ENCODE measurements at places on chromosomes 6 and 20.
A peak's percentile ranks its signal among the peaks of the same experiment; 100 is the strongest.

DNA sequence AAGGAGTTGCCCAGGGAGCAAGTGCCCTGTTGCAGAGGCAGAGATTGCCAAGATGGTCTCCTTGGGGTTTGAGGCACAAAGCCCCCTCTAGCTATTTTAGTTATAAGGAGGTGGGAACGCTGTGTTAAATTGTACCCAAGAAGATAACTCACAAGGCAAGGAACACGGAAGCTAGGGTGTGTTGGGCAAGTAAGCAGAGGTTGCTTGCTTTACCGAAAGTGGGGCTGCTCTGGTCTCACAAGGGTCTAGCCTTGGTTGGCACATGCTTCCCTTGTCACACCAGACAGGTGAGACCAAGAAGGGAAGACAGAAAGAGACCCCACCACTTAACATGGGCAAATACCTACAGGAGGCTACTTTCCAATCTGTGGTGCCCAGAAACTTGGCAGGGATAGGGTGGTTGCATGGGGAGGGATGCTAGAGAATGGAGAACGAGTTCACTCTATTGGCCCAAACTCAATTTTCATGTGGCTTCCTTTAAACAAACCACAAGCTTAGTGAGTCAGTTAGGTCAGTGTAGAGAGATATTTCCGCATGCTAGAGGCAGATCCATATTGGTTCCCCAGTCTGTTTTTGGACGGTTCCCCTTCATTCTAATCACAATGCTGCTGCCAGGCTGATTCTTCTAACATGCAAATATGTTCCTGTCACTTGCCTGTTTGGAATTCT lies 42.4 kb downstream of the PLAGL1 start:
- DNase-seq: no peak

GRCh38 chr20:34817801-34818200 lies 7.7 kb downstream of the NCOA6 start:
- no peak for DNase-seq

GRCh38 chr6:152696522-152696921 lies 1.2 kb upstream of the MYCT1 start:
- DNase-seq: peak; percentile 41

DNA sequence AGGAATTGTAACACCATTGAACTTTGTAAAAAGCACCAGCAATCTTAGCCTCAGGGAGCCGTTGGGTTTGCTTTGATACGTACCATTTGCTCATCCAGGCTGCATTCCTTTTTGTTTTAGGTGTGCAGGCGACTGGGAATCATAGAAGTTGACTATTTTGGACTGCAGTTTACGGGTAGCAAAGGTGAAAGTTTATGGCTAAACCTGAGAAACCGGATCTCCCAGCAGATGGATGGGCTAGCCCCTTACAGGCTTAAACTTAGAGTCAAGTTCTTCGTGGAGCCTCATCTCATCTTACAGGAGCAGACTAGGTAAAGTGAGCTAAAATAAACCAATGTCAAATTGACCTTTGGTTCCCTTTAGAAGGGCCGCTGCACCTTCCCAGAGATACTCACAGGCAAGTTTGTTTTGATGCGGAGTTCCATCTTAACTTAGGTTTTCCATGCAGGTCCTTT lies 1.6 kb downstream of the MYLIP start:
- no peak for DNase-seq

GRCh38 chr20:33437141-33437911 lies 6.2 kb downstream of the SNTA1 start:
- no peak for DNase-seq

- no peak for DNase-seq
These were observed 228.4 kb downstream of the LRFN2 start for GRCh38 chr6:40358473-40359460.

GRCh38 chr6:155521719-155522118 lies 66.1 kb upstream of the NOX3 start:
- no peak for DNase-seq

DNA sequence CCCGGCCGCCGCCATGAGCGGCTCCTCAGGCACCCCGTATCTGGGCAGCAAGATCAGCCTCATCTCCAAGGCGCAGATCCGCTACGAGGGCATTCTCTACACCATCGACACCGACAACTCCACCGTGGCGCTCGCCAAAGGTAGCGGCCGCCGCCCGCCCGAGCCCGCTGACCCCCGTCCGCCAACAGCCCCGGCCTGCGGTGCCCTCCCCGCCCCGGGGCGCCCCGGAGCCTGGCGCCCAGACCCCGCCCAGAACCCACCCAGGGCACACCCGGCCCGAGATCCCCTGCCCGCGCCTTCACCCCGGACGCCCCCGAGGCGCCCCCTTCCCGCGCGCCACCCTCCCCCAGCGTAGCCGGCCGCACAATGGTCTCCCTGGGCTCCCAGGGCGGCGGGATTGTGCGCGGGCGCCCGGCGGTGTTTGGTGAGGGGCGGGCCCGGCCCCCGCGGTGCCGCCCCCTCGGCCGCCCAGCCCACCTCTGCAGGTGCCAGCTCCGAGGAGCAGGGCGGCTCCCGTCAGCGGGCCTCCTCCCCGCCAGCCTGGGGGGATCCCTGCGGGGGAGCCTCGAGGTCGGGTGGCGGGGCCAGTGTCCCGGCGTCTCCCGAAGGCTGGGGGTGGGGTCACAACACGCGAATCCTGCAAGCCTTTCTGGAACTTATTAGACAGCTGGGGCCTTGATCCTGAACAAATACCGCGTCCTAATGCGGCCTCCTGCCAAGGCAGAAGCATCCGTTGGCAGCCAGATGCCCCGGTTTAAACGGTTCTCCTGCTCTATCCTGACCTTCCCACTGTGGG lies 577 bp downstream of the LSM14B start:
- no peak for DNase-seq

DNA sequence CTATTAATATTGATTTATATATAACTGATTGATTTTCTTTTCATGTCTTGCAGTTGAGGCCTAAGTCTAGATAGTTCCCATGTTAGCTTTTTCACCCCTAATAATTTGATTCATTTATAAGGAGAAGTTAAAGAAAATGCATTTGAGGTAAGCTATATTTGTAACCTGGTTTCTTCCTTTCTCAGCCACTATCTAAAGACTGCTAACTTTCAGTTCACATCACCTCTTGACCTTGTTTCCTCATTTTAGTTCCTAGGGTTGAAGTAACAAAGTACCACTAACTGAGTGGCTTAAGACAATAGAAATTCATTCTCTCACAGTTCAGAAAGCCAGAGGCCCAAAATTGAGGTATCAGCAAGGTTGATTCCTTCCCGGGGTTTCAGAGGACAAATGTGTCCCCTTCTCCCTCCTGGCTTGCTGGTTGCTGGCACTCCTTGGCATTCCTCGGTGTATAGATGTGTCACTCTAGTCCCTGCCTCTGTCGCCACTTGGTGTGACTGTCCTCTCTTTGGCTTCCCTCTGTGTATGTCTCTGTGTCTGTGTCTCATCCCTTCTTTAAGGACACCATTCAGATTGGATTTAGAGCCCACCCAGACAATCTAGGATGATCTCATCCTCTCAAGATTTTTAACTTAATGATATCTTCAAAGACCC lies 55.9 kb upstream of the C20orf144 start:
- no peak for DNase-seq

DNA sequence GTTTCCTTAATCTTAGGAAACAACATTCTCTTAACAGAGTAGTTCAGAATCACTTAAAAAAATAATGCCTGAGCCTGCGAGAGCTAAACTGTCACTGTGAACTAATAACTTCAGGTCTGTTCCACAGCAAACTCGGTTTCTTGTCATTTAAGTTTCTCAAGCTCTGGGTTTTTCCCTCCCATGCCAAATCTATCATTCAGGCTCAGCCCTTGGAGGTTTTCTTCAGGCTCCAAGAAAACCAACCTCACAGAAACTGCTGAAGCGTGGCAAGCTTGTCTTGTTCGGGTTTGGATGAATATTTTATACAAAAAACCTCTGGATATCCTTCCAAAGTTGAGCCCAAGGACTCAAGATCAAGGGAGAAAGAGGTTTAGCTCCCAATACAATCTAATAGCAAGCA lies 99.7 kb upstream of the SNX9 start:
- DNase-seq: no peak

GRCh38 chr20:56839786-56840185 lies 210.7 kb downstream of the TFAP2C start:
- no peak for DNase-seq

DNA sequence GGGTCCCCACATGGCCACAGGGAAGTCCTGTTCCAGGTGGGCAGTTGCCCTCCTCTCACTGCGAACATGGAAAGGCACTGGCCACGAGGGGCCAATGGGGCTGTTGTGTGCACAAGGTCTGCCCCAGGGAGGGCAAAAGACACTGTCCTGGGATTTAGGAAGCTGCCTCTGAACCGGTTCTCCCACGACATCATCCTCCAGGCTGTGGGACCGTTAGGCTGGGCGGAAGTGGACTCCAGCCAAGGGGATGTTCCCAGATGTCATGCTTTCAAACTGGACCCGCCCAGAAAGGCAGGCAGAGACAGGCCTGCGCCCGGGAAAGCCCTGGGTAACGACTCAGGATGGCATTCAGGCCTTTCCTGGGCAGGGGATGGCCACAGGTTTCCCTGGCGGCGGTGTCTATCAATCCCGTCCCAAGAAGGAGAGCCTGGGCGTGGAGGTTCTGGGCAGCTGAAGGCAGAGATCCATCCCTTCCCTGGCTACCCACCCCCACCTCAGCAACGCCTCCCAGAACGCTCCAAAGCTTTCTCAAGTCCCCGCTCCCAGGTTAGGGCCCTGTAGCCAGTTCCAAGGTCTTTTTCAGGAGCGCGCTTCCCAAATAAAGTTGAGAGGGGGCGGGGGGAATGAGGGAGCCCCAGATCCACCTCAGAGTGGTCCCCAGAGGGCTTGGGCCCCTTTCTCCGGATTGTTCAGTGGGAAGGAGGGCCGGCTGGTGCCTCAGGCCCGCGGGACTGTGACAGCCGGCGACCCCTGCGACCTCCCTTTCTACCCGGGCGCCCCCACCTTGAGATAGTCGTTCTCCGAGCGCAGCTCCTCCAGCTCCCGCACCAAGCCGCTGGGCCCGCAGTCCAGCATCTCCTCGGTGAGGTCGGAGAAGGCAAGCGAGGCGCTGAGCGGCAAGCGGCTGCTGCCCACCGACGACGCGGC lies 13.8 kb upstream of the TLDC2 start:
- DNase-seq: no peak

DNA sequence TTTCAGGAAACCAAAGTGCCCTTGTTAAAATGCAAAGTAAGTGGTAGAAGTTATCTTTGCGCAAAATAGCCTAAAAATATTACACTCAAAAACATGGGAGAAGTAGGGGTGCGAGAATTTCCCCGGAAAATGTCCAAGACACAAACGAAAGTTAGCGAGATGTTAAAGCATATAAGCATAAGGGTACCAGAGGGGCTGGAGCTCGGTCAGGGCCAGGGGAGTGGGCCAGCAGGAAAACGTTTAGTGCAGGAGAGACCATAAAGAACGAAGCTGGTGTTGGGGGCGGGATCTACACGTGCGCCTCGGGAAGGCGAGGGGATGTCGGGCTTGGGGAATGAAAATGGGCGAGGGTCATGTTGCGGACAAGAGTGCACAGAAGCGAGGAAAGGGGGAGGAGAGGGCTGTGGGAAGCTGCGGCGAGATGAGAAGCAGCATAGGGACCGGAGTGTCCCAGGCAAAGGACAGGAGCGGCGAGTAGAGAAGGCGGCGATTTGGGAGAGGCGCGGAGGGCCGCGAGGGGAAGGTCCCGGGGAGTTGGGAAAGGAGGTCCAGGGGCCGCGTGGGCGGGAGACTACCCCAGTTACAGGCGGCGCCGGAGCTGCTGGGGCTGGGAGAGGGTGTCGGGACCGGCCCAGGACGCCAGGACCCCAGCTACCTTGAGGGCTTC lies 600 bp downstream of the XPO5 start:
- DNase-seq: no peak

GRCh38 chr6:10415617-10416480 lies 975 bp upstream of the TFAP2A start:
- DNase-seq: no peak

GRCh38 chr6:34570066-34570833 lies 14.1 kb upstream of the SPDEF start:
- no peak for DNase-seq

Data from AG04450 (cell line).